ENCODE measurements at places on chromosomes 12 and 14. TPM values are rescaled to one million over a fixed set of nuclear protein-coding genes. Genes with fewer than 3 reads are reported as not detected.

The DTX1 gene
- 0.25 TPM for total RNA-seq

The RNU7-1 gene
- not detected for total RNA-seq

The USP15 gene
- 167 TPM for total RNA-seq

The GPR84 gene
- 0.15 TPM for total RNA-seq

The FAM186B gene
- 0.15 TPM for total RNA-seq

The ZNF839 gene
- total RNA-seq = 18.8 TPM

The SYT10 gene
- not detected for total RNA-seq

The IQSEC3 gene
- not detected for total RNA-seq

The SDSL gene
- total RNA-seq = 3.6 TPM

The RNASE3 gene
- not detected for total RNA-seq

The OSBPL8 gene
- total RNA-seq = 130 TPM

The TSPAN11 gene
- total RNA-seq = not detected

The DCAF11 gene
- total RNA-seq = 106 TPM

The KRT73 gene
- total RNA-seq = 8.6 TPM

The RPGRIP1 gene
- not detected for total RNA-seq

The KCNA1 gene
- not detected for total RNA-seq

The CELA1 gene
- not detected for total RNA-seq

The REP15 gene
- 0.25 TPM for total RNA-seq

The NFE2 gene
- total RNA-seq = not detected

The PLA2G1B gene
- total RNA-seq = not detected

The RIN3 gene
- total RNA-seq = 52.6 TPM

The ZNF268 gene
- total RNA-seq = 23.4 TPM

The ARHGEF25 gene
- total RNA-seq = 0.25 TPM

The MSI1 gene
- not detected for total RNA-seq

The LMNTD1 gene
- total RNA-seq = not detected

The ARHGAP9 gene
- total RNA-seq = 218 TPM

The PAN2 gene
- 76.9 TPM for total RNA-seq

The BCL11B gene
- 115 TPM for total RNA-seq

The FOXJ2 gene
- total RNA-seq = 22.5 TPM

The ACSM4 gene
- total RNA-seq = not detected

The PRPF40B gene
- 11.7 TPM for total RNA-seq

The IFNG gene
- 2.8 TPM for total RNA-seq

The MLF2 gene
- total RNA-seq = 95.4 TPM

The RIMBP2 gene
- not detected for total RNA-seq

The TAS2R30 gene
- 2.6 TPM for total RNA-seq

The GLIPR1L1 gene
- total RNA-seq = not detected

The OVCH1 gene
- total RNA-seq = not detected

The KRT71 gene
- total RNA-seq = not detected

The TAS2R8 gene
- not detected for total RNA-seq

The CBLN3 gene
- total RNA-seq = 5.2 TPM

The ITGB7 gene
- 621 TPM for total RNA-seq

The TSHR gene
- total RNA-seq = 0.82 TPM

The HOXC6 gene
- total RNA-seq = not detected

The MUCL1 gene
- total RNA-seq = not detected

The GALNT6 gene
- total RNA-seq = 17.5 TPM

The MEG3 gene
- total RNA-seq = not detected

The PRPH gene
- total RNA-seq = not detected

Data from activated CD4-positive, alpha-beta T cell treated with anti-CD3 and anti-CD28 coated beads, Interleukin-2, amount 10 ng/mL, durations not matched to agents 7 days and 5 days (primary cell).